Activated CD4-positive, alpha-beta T cell treated with anti-CD3 and anti-CD28 coated beads for 48 hours (primary cell): ENCODE measurements at places on chromosomes 3 and 15.

DNA sequence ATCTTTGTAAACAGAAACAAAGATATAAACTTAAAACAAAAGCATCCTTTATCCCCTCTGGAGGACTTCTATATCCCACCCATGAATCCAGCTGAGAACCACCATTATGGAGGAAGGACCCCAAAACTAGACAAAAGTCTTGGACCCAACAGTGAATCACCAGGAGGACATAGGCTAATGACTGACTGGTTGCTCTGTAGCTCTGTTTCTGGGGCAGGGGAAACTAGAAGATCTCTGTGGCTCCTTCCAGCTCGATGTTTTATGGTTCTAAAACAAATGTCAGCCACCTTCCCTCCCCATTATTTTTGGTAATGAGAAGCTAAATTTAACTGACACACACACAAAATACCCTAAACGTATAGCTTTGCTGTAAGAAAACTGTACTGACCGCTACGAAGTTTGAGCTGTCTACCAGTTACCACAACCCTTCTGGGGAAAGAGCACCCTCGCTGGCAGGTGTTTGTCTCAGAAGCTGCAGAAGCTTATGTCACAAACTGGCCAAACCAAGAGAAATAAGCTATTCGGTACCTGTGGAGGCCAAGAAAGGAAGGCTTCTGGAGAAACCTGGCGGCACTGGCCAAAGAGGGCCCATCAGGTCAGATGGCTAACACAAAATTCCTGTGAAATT, 36.4 kb downstream of the MB21D2 start:
- DNase-seq = no peak

GRCh38 chr15:43215961-43216360, 4.9 kb downstream of the EPB42 start:
- no peak for DNase-seq

GRCh38 chr3:126267169-126267975, 87.0 kb upstream of the ALDH1L1 start:
- DNase-seq = no peak

GRCh38 chr3:141828890-141829289, 47.6 kb upstream of the ATP1B3 start:
- no peak for DNase-seq

GRCh38 chr15:77865106-77865610, 212.4 kb downstream of the TBC1D2B start:
- no peak for DNase-seq

- DNase-seq = no peak
Observed at GRCh38 chr3:101095693-101096430, 102.6 kb upstream of the ABI3BP start.

DNA sequence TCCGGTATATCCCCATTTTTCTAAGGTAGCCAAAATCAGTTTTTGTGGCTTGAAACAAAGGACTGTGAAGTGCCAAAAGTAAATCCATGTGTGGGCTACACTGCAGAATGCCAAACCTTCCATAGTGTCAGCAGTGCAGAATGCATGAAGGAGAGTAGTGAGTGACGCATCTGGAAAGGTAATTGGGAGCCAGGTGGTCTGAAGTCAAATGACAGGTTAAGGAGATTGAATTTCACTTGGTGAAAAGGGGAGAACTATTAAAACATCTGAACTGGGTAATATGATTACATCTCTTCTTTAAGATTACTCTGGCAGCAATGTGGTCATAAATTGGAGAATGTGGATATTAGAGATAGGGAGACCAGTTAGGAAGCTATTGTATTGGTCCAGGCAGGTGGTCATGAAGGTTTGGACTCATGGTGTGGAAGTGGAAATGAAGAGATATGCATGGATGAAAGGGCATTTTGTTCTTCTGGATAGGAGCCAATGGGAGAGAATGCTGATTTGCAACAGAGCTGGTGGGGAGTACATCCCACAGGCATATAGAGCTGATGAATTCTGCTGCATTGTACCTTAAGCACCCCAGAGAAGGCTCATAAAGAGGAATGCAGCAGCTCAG, 118.2 kb downstream of the ECT2 start:
- DNase-seq = no peak

DNA sequence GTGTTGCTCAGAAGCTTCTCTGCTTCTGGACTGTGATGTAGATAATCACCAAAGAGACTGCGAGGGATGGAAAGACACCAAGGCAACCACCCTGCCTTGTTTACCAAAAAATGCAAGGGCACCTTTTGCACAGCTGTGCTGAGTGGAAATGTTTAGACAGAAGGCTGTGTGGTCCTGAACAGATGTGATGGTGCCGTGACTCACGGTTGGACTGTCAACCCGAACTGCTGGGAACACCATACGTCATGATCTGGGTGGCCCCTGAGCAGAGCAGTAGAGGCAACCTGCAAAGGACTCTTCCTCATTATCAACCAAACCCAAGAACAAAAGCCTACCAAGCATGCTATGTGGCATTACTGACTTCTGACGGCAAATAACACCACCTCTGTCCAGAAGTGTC, 61.3 kb upstream of the LPP start:
- peak; percentile 78 for DNase-seq

DNA sequence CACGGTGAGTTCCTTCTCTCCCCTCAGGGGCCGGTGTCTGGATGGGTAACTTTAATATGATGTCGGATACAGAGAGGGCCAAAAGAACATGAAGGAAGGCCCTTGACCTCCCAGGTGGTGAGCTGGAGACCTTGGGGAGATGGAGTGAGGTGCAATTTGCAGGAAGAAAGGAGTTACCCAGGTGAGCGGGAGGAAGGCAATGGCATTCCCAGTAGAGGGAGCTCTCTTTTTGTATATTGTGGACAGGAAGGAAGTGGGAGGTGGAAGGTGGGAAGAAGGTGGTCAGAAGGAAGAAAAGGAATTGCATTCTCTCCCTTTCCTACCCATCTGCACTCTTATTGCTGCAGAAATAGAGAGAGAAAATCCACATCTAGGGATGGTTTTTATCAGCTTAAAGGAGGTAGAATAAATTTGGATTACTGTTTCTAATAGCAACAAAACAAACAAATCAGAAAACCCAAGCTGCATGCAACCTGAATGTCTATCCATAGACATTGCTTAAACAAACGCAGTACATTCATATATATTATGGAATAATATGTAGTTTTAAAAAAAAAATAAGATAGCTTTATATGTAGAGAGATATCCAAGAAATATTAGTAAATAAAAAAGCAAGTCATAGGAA, 169.0 kb upstream of the TSC22D2 start:
- no peak for DNase-seq

- no peak for DNase-seq
Observed at GRCh38 chr15:49827311-49827710, 206.5 kb downstream of the DTWD1 start.

DNA sequence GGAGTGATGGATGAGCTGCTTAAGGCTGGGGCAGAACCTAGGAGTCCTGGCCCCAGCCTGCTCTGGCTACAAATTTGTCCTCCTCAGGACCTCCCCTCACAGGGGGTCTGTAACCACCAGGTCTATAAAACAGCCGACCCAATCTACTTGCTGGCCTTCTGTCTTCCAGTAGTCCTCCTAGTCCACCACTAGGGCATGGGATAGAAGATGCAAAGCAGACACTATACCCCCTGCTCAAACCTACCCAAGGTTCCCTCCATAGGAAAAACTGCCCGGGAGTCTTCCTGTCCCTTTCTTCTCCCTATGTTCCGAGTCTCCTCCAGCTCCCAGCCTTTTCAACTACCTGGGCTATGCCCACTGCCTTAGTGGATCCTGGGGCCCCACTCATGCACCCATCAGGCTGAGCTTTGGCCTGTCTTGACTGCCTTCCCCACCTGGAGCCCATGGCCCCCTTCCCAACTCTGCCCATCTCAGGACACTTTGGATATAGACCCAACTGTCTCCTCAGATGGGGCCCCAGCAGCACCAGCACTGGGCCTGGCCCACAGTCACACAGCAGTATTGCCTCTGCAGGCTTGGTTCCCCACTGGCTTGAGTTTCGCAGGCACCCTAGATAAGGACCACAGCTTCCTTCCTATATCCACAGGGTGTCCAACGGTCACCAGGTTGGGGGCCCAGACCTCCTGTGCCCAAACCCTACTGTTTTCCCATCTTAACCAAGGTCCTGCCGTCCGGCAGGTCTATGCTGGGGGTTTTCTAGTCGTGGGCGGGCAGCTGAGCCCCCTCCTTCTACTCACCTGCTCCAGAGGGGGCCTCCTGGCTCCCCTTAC, 1.1 kb downstream of the HYAL3 start:
- no peak for DNase-seq

GRCh38 chr3:195116407-195117185, 154.4 kb downstream of the XXYLT1 start:
- no peak for DNase-seq

DNA sequence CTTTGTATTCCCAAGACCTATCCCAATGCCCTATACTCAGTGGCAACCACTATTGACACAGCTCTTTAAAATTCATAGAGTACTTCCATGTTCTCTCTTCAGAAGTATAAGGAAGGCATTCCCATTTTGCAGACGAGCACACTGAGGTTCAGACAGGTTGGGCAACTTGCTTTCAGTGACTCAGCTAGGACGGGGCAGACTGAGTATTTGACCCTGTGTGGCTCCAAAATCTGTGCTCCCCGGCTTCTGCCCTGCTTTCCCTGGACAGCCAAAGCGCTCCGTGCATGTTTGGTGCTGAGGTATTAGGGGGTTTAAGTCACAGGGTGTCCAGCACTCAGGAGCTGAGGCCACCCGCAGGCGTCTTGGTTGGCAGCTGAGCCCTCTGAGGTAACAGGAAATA, 59.5 kb downstream of the CEMIP start:
- DNase-seq = no peak

- DNase-seq = peak; percentile 67
Observed at GRCh38 chr3:135895106-135895733, 70.3 kb upstream of the PPP2R3A start.

DNA sequence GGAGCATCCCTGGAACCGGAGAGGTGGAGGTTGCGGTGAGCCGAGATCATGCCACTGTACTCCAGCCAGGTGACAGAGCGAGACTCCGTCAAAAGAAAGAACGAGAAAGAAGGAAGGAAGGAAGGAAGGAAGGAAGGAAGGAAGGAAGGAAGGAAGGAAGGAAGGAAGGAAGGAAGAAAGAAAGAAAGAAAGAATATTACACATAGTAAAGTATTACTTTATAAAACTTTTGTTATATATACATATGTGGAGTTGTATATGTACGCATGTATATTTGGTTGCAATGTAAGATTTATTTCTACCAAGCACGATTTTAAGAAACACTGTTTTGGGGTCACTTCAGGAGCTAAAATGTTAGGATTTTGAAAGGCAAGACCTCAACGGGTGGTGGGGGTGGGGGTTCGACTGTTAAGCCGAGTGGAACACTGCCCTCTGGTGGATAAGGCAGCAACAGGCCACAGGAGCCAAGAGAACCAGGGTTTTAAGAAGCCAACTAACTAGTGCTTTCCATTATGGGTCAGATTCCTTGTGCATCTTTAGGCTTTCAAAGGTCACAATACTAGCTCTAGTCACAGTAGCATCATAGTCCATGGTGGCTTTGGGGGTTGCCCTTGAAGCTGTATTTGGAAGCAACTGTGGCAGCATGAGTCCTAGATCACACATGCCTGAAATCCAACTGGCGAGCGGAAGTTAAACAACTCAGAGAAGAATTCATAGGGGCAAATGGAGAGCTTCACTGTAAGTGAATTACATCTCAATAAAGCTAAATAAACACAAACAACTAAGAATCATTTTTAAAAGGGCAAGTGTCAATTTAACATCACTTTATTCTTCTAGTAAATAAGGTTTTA, 22.5 kb downstream of the GLB1 start:
- DNase-seq = peak; percentile 82

DNA sequence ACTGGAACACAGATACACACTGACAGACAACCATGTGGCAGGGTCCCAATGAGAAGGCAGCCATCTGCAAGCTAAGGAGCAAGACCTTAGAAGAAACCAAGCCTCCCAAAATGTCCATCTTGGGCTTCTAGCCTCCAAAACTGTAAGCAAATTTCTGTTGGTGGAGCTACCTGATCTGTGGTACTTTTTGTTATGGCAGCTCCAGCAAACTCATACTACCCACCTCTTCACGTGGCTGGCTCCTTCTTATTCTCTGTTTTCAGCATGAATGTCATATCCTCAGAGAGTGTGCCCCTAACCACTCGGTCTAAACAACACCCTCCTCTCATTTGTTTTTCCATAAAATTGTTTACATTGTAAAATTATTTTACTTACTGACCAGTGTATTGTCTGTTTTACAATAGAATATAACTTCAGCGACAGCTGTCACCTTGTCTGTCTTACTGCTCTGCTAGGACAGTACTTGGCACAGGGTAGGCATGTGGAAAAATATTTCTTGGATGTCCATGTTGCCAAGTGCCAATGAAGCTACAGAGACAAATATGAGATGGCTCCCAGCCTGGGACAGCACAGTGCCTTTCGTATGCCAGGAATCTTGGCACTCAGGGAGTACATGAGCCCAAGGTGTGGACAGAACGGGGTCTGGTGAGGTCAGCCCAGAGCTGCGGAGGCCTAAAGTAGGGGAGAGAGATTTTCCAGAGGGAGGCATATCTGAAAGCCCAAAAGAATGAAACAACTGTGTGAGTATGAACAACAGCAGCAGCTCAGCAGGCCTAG, 17.4 kb upstream of the SLC25A36 start:
- no peak for DNase-seq

DNA sequence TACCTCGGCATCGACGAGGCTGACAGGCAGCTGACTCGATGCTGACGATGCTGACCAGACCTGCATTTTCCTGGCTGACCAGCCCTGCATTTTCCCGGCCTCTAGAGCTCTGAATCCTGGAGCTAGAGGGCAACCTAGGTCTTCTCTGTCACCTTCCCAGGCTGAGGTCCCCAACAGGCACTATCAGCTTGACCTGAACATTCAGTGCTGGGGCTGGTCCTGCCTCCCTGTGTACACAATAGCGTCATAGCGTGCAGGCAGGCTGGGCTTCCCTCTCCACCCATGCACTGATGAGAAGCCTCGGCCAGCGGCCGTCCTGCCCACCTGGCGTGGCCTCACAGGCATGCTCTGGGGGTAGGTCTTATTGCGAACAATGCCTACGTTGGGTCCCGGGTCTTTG, 62.3 kb upstream of the SNRPA1 start:
- DNase-seq = no peak

GRCh38 chr3:132318451-132318850, 1.2 kb downstream of the ACP3 start:
- no peak for DNase-seq

- no peak for DNase-seq
Observed at GRCh38 chr3:62114763-62115162, 258.6 kb downstream of the FEZF2 start.

DNA sequence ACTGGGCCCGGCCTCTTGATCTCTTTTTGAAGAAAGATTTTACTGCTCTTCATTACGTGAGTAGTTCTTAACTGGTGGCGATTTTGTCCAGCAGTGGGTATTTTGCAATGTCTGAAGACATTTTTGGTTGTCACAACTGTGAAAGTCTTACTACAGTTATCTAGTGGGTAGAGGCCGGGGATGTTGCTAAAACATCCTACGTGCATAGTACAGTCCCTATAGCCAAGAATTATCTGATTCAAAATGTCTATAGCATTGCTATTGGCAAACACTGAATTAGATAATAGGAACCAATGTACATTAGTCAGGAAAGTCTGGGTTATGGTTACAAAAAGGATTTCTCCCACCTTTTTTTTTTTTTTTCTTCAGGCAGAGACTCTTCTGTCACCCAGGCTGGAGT, 38.1 kb downstream of the FOXL2 start:
- no peak for DNase-seq

GRCh38 chr3:98596541-98597500, 3.4 kb upstream of the CPOX start:
- DNase-seq = no peak

GRCh38 chr3:82392203-82392775, 630.8 kb upstream of the GBE1 start:
- no peak for DNase-seq

GRCh38 chr3:127192576-127193232, at the start of gene PRR23E:
Gene PRR23E, plus strand, starts transcription at chr3:127193131. Its CDS starts 3,555 bp downstream, at chr3:127196686.
- no peak for DNase-seq
